Skin of body (tissue), 3 donors: ENCODE measurements at places on chromosomes 16 and 17. TPM values are rescaled to one million over a fixed set of nuclear protein-coding genes. Genes with fewer than 3 reads are reported as not detected.

The CCL2 gene
- total RNA-seq, result 25.5 TPM

The MGAT5B gene
- total RNA-seq, result 0.69 TPM

The SLFN12L gene
- total RNA-seq, result 1.6 TPM

DNA sequence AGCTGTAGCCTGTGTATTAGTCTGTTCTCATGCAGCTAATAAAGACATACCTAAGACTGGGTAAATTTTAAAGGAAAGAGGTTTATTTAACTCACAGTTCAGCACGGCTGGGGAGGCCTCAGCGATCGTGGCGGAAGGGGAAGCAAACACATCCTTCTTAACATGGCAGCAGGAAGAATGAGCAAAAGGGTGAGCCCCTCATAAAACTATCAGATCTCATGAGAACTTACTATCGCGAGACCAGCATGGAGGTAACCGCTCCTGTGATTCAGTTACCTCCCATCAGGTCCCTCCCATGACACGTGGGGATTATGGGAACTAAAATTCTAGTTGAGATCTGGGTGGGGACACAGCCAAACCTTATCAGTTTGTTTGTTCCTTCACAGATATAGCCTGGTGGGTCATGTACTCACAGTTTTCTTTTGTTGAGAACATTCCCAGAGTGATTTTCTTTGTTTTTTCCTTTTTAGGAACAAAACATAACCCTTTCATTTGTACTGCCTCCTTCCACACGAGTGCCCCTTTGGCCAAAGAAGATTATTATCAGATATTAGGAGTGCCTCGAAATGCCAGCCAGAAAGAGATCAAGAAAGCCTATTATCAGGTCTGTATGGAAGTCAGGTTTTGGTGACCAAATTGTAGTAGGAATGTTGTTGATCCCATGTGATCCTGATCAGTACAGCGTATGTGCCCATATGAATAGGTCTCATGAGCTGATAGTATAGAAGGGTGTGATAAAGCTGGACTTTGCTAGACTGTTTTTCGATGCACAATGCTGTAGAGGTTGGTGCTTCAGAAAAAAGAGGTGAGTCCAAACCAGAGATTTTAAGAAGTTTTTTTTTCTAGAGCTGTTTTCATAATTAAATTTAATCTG is 8.5 kb downstream of the DNAJA3 start:
- no peak for DNase-seq

The KRTAP4-1 gene
- total RNA-seq, result 3.6 TPM

The SLC25A19 gene
- 4.0 TPM for total RNA-seq

The NOG gene
- total RNA-seq, result 3.6 TPM

DNA sequence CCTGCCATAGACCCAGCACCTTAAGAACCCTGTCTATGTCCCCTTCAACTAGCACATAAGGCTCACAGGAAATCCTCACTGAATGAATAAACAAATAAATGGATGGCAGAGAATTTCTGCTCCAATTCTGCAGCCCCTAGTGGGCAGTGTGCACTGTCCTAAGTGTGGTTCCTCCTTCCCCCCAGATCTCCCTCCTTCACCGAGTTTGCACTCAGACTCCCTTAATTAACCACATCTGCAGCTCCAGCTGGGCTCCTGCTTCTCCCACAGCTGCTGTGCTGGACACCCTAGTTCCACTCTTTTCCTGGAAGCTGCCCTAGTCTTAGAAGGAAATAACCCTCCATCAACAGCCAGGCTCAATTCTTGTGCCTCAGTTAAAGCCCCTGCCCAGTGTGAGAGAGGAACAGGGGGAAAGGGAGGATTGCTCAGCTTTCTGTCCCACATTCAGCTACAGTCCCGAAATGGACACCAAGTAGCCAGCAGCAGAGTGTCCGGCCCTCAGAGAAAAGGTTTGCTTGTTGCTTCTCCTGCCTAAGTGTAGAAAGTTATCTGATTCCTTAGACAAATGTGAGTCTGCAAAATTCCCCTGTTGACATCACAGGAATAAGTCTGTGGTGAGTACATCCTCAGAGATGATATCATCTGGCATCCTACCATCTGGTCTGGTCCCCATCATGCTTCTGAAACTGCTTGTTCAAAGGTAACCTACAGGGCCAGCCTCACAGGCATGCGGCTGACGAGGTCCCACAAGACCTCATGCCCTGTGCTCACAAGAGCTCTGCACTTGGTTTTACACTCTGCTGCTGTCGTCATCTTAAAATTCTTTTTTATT is 12.3 kb downstream of the LRRC3C start:
- peak; percentile 65 for DNase-seq

DNA sequence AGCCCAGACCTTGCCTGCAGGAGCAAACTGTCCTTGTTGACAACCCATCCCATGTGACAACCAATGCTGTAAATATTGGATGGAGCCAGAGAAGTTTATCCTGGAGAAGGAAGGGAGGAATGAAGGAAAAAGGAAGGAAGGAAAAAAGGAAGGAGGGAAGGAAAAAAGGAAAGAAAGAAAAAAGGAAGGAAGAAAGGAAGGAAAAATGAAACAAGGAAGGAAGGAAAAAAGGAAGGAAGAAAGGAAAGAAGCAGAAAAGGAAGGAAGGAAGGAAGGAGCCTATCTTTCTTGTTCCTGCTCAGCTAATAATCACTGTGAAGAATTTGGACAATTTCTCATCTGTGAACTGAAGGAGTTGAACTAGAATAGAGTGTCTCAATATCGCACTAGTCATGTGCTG is 56.1 kb downstream of the ACSM2B start:
- DNase-seq, result no peak

DNA sequence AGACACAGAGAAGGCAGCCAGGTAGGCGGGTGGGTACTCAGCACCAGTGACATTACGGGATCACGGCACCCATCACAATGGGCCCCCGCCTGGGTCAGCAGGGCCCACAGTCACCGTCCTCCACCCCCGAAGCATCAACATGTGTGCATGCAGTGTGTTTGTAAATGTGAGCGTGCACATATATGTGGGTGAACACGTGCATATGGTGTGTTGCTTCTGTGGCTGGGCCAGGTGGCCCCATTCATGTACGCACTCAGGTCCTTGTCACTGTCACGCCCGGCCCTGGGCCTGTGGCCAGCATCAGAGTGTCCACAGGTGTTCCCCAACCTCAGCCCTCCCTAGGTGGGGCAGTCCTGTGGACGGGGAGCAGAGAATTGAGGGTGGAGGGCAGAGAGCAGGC is 37.1 kb downstream of the TNFRSF13B start:
- no peak for DNase-seq

- no peak for DNase-seq
These were observed 9.1 kb upstream of the BAHCC1 start for GRCh38 chr17:81386141-81386645.

DNA sequence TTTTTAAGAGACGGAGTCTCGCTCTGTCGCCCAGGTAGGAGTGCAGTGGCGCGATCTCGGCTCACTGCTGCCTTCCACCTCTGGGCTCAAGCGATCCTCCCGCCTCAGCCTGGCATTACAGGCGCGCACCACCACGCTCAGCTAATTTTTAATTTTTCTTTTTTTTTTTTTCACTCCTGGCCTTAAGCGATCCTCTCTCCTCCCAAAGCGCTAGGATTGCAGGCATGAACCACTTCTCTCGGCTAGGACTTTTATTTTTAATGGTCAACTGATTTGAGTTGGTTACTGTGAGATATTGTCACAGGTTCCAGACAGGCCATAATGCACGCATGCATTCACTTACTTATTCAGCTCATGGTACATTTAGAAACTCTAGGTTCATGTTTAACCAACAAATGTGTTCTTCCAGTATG is 888 bp downstream of the PIGW start:
- DNase-seq, result no peak

The GRB7 gene
- total RNA-seq, result 8.8 TPM

DNA sequence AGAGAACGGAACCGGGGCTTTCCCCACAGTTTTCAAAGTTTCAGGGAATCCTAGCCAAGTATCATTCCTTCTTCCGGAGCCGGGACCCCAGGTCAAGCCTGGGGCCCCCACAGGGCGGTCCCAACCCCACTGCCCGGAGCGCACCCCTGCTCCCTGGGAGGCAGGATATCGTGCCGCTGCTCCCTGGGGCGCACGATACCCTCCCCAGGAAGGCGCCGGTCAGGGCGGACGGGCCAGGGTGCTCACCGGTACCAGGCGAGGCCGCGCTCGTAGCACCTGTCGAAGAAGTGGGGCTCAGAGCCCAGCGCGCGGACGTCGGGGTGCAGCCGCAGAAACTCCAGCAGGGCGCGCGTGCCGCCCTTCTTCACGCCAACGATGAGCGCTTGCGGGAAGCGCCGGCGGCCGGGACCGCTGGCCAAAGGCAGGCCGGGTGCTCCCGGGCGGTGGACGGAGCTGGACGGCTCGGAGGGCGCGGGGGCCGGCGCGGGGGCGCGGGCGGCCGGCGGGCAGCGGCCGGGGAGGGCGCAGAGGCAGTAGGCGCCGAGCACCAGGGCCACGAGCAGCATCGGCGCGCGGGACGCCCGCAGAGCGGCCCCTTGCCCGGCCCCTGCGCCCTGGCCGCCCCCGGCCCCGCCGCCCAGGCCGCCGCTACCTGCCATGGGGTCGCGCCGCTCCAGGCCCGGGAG is 407 bp downstream of the HS3ST6 start:
- DNase-seq, result no peak

DNA sequence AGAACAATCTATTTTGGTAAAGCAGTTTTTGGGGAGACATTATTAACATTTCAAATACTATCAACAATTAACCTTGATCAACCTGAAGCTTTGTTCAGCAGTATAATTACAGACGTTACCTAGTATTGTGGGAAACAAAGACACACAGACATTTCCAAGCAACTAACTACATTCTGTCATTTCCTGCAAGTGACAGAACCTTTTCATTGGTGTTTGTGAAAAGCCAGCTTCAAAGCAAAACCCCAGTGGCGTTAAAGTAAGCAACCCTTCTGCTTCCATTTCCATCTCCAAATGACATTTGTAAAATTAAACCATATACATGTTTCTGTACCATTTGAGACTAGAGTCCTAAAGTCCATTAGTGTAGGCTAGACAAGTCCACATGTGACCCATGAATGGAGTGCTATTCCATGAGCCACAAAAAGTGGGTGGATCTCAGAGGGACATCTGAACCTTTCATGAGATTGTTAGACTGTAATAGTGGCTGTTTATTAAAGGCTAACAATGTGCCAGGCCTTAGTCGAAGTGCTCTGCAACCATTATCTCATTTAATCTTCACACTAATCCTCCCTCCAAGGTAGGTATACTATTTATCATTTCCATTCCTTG is 101.2 kb downstream of the SSH2 start:
- no peak for DNase-seq

DNA sequence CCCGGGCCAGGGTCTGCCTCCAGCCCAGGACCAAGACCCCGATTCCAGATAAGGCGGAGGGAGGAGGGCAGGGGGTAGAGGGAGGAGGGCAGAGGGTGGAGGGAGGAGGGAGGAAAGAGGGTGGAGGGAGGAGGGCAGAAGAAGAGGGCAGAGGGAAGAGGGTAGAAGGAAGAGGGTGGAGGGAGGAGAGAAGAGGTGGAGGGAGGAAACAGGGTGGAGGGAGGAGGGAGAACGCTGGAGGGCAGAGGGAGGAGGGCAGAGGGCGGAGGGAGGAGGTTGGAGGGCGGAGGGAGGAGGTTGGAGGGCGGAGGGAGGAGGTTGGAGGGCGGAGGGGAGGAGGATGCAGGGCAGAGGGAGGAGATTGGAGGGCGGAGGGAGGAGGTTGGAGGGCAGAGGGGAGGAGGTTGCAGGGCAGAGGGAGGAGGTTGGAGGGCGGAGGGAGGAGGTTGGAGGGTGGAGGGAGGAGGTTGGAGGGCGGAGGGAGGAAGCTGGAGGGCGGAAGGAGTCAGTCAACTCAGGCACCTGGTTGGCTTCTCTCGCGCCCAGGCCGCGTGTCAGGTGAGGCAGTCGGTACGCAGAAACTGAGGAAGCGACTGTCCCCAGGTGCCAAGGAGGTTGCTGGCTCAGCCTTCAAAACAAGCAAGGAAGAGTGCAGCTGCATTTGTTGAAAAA is 65.2 kb downstream of the KLHDC4 start:
- DNase-seq, result no peak

- DNase-seq, result peak; percentile 30
These were observed at the start of gene CDH5 for GRCh38 chr16:66366433-66367299. Gene CDH5 (plus strand): TSS chr16:66366691. CDS start chr16:66379338, 12,647 bp downstream.

GRCh38 chr16:1323296-1324239 is 9.9 kb upstream of the BAIAP3 start:
- no peak for DNase-seq

- no peak for DNase-seq
These were observed 34.1 kb downstream of the MAP2K6 start for GRCh38 chr17:69448431-69449102.

The P2RX1 gene
- 2.6 TPM for total RNA-seq

DNA sequence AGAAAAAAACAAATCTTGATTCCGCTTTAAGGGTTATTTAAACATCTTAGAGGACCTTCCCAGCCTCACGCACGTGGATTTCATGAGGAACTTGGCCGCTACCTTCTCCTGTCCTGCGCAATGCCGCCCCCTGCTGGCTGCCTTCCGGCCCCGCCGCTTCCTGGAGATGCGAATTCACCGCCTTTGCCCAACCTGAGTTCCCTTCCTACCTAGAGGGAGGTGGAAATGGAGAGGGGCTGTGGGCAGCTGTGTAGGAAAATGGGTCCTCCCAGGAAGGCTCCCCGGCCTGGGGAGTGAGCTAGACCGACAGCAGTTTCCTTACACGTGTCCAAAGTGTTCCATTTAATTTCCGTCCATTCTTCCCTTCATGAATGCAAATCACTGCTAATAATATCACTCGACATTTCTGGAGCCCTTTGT is 1.0 kb upstream of the ABCC12 start:
- DNase-seq, result peak; percentile 31

The OTOA gene
- total RNA-seq, result 0.10 TPM

GRCh38 chr17:1197781-1198490 is 18.2 kb upstream of the ABR start:
- peak; percentile 35 for DNase-seq

GRCh38 chr16:70694088-70694867 is 8.4 kb upstream of the MTSS2 start:
- no peak for DNase-seq

DNA sequence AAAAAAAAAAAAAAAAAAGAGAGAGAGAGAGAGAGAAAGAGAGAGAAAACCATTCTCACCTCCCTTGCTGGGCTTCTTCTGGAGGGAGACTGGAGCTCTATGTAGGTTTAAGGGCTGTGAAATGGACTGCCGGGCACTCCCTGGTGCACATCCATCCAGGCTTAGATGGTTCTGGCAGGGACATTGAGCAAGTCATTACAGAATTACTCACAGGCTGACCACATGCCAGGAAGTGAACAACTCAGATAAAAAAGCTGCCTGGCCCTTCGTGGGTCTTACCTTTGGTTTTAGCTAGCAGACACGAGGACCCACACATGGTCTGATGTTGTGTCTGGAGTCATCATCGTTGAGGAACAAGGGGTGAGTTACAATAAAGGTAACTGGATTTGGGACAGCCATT is 847.4 kb upstream of the EEF2KMT start:
- DNase-seq, result no peak

GRCh38 chr16:54817432-54817831 is 113.2 kb upstream of the IRX5 start:
- peak; percentile 31 for DNase-seq

The OR4D1 gene
- total RNA-seq, result not detected
